ENCODE measurements at places on chromosomes 4 and X.

DNA sequence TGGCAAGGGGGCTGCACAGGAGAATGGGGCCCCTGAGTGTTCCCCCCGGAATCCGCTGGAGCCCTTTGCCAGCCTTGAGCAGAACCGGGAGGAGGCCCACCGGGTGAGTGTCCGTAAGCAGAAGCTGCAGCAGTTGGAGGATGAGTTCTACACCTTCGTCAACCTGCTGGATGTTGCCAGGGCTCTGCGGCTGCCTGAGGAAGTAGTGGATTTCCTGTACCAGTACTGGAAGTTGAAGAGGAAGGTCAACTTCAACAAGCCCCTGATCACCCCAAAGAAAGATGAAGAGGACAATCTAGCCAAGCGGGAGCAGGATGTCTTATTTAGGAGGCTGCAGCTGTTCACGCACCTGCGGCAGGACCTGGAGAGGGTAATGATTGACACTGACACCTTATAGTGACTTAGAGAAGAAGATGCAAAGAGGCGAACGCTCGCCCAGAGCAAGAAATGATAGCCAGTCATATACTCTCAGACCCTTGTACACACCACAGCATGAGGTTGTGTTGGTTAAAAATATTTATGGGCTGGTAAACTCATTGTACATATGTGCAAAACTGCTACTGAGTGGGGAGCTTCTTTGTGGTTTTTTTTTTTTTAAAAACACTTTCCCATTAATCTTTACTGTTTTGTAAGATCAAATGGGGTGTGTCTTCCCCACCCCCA is 52.5 kb downstream of the JADE1 start:
- DNase-seq, result no peak

- no peak for DNase-seq
Observed at GRCh38 chr4:100651499-100652175, 133.8 kb upstream of the EMCN start.

DNA sequence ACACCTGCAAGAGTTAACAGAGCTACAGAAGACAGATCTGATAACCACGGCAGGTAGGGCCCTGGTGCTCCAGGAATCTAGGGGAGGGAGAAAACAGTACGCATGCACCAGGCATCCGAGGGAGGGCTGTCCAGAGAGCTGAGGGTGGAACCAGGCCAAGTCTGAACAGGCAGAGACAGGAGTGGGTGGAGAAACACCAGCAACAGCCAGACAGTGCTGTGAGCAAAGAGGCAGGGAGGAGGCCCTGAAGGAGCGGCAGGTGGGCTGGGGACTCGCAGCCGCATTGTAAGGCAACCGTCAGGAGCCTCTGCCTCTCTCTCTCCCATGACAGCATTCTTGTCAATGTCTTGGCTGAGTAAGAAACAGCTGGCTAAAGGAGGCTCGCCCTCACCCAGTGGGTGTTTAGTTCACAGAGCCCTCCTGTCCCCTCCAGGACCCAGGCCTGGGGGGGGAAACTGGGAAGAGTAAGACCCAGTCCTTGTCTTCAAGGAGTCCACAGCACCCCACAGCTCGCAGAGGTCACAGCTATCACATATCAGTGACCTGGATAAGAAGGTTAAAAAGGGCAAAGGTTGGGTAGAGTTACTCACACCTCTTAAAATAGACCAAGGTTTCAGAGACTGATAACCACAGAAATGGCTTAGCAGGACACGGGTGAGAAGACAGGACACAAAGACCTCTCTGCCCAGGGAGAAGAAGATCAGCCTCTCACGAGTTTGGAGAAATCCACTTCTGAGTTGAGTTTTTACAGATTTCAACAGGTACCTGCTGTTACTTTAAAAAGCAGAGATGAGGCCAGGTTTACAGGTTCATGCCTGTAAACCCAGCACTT is 10.5 kb downstream of the ACSL1 start:
- peak; percentile 54 for DNase-seq

DNA sequence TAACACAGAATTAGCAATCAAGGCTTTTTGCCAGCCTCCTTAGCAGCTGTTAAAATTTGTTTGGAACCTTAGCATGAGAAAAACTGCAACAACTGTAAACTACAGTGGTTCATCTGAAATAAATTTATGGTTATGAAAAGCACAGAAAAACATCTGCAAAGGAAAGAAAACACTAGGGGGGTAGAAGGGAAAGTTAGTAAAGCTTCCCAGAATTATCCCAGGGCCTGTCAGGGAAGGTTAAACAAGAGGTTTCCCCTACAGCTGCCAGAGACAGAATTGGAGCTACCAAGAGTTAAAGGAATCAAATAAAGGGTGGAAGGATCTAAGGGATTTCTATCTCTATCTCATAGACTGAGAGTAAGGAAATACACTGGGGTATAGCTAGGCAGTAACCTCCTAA is 234.7 kb upstream of the DIAPH2 start:
- DNase-seq, result no peak

- no peak for DNase-seq
Observed at GRCh38 chr4:99722006-99722405, 64.4 kb upstream of the C4orf54 start.

DNA sequence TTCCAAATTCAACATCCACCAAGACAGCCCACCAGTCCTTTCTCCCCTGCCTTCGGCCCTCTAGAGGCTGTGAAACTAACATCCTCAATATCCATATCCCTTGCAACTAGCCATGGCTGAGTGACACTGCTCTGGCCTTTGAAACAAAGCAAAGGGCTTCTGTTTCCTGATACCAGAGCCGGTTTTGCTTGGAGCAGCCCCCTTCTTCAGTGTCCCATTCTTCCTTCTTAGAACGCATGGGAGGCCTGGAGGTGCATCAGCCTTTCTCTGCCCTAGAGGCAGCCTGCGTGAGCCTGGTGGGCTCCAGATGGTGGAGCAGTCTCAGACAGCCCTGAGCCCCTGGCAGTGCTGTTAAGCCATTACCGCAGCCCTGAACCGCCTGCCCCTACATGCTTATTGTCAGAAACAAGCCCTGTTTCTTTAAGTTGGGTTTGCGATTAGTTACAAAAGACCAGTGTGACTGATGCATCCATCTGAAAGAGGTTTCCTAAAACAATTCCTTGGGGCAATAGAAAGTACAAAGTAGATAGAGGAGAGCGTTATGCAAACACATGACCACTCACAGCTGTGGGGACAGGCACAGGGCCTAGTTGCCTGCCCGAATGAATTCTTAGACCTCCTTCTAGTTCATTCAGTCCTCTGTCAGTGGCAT is 74.1 kb downstream of the EVC start:
- DNase-seq, result no peak

DNA sequence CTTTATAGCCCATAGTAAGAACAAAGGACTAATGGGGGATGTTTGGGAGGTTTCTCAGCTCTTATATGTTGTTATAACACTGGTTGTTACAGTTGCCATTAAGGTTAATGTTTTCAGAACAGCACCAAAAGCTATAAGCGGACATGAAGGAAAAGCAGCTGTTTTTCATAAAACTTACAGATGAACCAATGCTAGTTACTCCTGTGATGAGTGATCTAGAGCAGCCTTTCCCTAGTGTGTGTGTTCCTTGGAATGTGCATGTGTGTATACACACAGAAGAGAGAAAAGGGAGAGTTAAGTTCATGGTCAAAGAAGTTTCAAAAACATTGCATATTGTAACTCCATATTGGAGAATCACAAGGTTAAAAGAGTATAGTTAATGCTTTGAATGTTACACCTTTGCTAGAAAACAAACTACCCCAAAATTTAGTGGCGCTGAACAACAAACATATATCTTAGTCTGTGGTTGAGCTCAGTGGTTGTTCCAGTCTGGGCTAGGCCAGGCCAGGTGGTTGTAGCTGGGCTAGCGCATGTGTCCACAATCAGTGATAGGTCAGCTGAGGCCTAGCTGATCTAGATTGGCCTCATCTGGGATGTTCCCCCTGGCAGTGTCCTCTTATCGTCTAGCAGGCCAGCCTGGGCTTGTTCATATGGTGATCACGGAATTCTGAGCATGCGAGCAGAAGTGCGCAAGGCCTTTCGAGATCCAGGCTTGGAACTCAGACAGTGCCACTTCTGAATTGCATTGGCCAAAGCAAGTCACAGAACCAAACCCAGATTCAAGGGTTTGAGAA is 151.0 kb downstream of the NHS start:
- DNase-seq, result no peak

GRCh38 chr4:183455431-183456195 is 11.2 kb downstream of the CDKN2AIP start:
- no peak for DNase-seq

- no peak for DNase-seq
Observed at GRCh38 chrX:149908308-149908707, 21.1 kb upstream of the HSFX4 start.

GRCh38 chrX:130741584-130741983 is 161.4 kb downstream of the ENOX2 start:
- no peak for DNase-seq

GRCh38 chr4:137981277-137981676 is 260.9 kb downstream of the SLC7A11 start:
- DNase-seq, result no peak

DNA sequence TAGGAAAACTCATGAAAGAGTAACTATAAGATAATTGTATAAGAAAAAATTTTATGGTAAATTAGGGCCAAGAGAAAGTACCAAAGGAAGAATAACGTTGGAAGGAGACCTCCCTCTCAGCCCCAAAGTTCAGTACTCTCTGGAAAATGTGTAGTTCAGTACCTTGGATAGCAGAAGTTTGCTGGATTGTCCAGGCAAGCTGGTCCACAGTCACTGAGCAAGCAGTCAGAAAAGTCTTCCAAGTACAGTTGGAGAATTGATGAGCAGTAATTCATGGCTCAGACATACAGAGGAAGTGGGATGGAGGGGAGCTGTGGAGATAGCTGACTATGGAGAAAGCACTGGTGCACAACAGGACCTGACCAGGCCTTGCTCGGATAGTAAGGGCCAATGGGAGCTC is 598.2 kb upstream of the NDST4 start:
- DNase-seq, result no peak

DNA sequence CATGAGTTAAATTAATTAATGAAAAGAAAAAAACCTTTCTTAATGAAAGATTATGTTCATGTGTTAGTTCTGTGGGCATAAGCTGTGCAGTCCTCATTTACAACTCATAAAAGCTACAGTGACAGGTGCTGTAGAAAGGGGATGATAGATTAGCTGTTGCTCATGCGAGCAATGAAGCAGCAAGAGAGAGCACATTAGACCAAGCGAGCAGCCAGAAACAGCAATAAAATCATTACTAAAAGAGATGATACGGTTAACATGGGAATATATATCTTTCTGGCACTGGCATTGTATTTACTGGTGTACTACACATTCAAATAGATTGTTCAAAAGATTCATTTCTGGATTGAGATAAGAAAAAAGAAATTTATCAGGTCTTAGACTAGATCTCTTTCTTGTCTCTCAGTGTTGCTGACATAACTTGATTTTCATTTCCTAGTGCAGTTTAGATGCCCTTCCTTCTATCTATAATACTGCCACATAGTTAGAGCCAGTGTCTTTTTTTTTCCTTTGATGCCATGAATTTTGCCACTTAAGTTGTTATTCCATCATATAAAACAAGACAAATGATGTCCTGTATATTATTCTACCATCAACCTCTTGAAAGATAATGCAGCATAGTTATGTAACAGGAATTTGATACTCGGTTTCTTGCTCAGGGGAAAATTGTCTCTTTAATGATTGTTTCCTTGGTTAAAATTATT is 164.6 kb downstream of the BANK1 start:
- no peak for DNase-seq

Measured in hippocampal formation (tissue), 2 donors.